NCI-H1436 treated with DMSO at 0.1 percent for 48 hours (cell line): ENCODE measurements at places on chromosomes 12 and 14.

DNA sequence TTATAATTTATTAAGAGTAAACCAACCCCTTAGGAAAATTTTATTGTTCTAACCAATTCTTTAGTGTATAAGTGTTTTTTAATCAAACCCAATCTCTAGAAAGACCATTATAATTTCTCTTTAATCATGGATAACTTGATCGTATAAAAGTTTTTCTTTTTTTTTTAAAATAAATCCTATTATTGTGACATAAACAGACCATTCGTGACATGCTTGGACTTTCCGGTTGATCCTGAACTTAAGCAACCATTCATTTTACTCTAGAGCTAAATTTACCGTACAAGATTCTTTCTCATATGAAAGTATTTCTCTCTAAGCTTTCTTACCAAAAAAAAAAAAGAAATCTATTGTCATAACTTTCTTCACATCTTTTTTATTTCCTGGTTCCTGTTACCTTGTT, 32.6 kb upstream of the SLC38A4 start:
- no peak for DNase-seq

- no peak for DNase-seq
Measured at GRCh38 chr12:126627596-126627995, 1562.4 kb downstream of the AACS start.

DNA sequence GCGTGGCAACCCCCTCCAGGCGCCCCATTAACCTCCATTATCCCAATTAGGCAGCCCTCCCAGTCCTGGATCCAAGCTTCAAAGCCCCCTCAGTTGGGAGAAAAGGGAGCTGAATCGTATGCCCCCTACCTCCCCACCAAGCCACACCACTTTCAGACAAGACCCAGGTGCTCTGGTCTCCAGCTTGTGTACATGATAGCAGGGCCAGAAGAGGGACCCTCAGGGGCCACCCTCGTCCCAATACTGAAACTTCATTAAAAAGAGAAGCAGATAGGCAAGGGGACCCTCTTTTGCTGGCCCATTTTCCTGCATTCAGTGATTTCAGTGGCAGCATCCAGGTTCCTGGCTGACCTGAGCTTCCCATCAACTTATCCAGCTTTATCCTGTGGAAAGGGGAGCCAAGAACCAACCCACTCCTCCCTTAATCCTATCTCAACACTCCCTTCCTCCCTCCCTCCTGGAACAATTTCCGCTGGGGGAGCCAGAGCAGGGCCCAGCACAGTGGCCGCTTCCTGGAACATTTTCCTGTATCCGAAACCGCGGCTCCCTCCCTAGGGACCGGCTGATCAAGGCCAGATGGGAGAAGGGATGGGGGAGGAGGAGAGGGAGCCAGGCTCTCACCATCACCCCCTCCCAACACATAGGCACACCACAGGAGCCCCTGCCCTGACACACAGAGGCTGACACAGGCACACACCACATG, 9.5 kb upstream of the SP7 start:
- DNase-seq, result no peak

- no peak for DNase-seq
Measured at GRCh38 chr12:1184402-1184801, 193.4 kb downstream of the ERC1 start.

DNA sequence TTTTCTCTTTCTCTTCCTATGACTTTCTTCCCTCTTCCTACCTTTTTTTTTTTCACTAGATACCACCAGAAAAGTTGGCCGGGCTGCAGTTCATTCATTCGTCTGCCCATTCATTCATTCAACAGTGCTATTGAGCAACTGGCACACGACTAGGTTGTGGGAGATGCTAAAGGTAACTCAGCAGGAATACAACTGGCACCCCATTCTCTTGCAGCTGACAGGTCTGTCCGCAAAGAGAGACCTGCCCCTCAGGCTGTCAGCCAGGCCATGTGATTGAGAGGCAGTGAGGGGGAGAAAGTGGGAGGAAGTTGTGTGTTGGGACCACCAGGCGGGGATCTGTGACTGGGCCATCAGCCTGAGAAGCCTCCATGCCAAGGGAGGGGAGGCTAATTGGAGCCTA, 105.2 kb downstream of the TSPAN9 start:
- no peak for DNase-seq

- DNase-seq, result no peak
Measured at GRCh38 chr12:110699591-110700445, 10.9 kb upstream of the HVCN1 start.

DNA sequence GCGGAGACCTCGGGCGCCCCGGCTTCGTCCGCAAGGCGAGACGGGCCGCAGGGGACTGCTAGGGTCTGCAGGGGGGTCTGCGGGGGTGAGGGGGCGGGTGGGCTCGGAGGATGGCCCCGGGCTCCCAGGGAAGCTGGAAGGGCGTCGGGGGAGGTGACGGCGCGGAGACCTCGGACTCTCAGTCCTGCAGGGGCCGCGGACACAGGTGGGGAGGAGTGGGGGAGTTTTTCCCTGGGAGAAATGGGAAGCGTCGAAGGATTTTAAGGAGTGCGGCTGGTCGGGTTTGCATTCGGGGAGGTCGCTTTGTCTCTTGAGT, 25.9 kb downstream of the ZBTB42 start:
- DNase-seq, result no peak

GRCh38 chr12:41162461-41162860, 25.7 kb upstream of the PDZRN4 start:
- DNase-seq, result no peak
